ENCODE measurements at places on chromosomes 5 and 9.

GRCh38 chr9:23587433-23587832 lies 238.6 kb downstream of the ELAVL2 start:
- DNase-seq: no peak

GRCh38 chr9:91820126-91820750 lies 129.8 kb downstream of the ROR2 start:
- no peak for DNase-seq

- no peak for DNase-seq
Measured at GRCh38 chr5:13263701-13264100, 680.8 kb downstream of the DNAH5 start.

- DNase-seq: no peak
Measured at GRCh38 chr5:107402434-107403227, 268.1 kb downstream of the EFNA5 start.

GRCh38 chr5:77924081-77924480 lies 147.9 kb upstream of the TBCA start:
- DNase-seq: no peak

- peak; percentile 72 for DNase-seq
Measured at GRCh38 chr5:78586251-78586650, 62.3 kb downstream of the LHFPL2 start.

DNA sequence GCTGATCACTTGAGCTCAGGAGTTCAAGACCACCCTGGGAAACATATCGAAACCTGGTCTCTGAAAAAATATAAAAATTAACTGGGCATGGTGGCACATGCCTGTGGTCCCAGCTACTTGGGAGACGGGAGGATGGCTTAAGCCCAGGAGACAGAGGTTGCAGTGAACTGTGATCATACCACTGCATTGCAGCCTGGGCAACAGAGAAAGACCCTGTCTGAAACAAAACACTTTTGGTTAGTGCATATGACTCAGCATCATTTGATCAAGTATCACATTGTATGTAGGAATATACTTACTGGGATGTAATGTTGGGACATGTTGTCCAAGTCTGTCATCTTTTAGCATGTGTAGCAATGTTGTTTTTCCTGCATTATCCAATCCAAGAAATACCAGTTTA lies 12.0 kb downstream of the SAR1B start:
- DNase-seq: no peak

DNA sequence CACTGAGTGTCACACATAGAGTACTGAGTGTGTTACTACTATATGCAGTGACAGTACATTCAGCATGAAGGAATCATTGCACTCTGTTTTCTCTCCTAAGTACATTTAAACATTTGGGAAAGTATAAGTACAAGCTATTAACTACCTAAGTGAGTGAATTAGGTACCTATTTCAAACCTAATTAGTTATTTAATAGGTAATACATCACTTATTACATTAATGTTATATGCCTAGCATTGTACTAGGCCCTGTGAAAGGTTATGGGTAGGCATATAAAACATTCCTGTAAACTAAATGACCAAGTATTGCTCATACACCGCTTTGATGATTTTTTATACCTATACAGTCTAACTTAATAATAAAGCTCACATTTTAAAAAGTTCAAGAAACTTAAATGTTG lies 25.7 kb upstream of the PPP3R2 start:
- no peak for DNase-seq

- no peak for DNase-seq
Measured at GRCh38 chr9:115629879-115630840, 512.2 kb upstream of the TNC start.

DNA sequence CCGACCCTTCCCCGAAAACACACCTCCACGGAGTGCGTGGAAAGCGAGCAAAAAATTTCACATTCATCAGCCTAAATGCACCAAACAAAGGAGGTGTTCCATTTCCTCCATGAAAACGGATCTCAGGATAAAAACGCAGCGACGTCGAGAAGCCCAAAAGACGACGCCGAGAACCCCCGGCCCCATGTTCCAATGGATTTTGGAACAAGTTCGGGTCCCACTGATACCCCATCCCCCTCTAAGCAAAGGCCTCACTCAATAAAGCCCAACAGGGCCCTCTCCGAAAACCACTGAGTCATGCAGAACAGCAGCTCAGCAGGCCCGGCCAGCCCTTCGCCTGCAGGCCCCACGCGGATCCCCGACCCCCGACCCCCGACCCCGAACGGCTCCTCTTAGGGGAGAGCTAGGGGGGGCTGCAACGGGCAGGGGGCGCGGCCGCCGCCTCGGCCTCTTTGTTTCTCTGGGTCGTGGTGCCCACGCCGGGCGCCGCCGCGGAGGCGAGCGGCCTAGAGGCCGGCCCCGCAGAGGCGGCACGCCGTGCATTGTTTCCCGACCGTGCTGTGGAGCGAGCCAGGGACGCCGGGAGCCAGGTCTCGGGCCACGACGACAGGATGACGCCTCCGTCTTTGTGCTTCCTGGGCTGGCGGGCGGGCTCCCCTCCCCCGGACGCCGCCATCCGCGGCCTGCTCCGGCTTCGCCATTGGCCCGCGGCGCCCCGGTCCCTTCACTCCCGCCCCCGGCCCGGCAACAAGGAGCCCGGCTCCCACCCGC lies 915 bp downstream of the ZFAND5 start:
- no peak for DNase-seq

GRCh38 chr5:147732291-147732883 lies 50.1 kb downstream of the JAKMIP2 start:
- no peak for DNase-seq

- DNase-seq: no peak
Measured at GRCh38 chr5:110383231-110383630, 343.2 kb downstream of the TMEM232 start.
